NCI-H2227 treated with DMSO at 0.1 percent for 48 hours (cell line): ENCODE measurements at places on chromosomes 16 and 17.

GRCh38 chr17:2040942-2041560, 771 bp upstream of the OVCA2 start:
- DNase-seq: no peak

GRCh38 chr17:43558805-43559160, 12.6 kb upstream of the ETV4 start:
- DNase-seq: no peak

DNA sequence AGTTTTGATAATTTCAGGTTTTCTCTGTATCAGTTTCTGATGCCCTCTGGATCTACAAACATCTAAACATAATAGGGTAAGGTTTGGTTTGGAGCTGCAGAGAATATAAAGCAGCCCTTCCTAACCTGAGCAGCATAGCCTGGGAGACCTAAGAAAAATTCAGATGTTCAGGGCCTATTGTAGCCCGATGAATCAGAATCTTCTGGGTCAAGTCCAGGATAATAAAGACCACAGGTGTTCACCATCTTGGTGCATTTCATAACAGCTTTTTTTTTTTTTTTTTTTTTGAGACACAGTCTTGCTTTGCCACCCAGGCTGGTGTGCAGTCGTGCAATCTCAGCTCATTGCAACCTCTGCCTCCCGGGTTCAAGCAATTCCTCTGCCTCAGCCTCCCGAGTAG, 19.7 kb upstream of the ARHGAP17 start:
- no peak for DNase-seq

- DNase-seq: no peak
Observed at GRCh38 chr17:39641883-39642282, 4.9 kb downstream of the STARD3 start.

DNA sequence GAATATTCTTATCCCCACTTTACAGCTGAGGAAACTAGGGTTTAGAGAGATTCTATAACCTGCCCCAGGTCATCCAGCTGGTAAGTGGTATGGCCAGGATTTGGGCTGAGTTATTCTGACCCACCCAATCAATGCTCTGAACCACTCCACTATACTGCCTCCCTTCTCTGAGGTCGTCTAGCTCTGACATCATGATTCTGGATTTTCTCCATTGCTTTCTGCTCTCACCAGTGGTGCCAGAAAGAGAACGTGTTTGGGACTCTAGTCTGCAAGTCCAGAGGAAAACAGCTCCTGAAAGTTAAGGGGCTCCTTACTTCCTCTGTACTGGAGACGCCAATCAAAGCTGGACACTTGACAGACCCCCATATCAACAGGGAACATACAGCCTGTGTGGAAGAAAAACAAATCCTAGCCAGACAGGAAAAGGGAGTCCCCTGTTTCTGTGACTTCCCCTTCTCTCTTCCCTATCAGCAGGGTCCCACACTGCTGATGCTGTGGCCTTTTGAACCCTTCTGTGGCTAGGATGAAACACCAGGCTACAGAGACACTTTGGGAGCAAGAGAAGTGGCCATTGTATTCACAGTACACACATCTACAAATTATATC, 6.0 kb upstream of the EZH1 start:
- DNase-seq: no peak

- DNase-seq: no peak
Observed at GRCh38 chr16:20289571-20289970, 37.7 kb downstream of the GP2 start.

DNA sequence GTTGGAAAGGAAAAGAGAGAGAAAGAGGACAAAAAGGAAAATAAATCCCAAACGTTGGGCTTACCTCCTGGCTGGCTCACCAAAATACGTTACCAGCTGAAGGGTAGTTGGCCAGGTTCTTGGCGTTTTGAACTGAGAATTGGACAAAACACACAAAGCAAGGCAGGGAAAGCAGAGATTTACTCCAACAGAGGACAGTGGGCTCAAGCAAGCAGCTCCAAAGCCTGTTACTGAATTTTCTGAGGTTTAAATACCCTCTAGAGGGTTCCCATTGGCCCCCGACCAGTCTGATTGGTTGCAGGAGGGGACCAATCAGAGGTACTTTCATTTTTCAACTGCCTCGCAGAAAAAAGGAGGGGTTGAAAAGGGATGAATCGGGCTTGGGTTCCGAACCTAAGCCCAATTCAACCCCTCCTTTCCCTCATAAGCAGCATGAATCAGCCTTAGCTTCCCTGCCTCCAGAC, 55.6 kb upstream of the ALOX12 start:
- no peak for DNase-seq

DNA sequence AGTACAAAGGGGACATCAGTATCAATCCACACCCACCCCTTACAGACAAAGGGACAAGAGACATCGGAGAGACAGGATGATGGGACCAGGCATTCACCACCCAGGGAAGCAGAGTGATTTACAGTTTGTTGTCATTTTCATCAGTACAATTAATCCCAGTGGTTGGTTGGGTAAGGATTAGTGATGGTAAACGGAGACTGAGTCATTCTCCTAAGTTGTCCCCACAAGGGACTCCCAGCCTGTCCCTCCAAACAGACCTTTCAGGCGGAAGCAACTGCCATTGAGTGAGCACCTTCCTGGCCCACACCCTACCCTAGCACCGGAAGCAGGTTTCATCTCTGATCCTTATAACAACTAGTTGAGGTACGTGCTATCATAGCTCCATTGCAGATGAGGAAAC, 11.2 kb downstream of the PPL start:
- DNase-seq: no peak

DNA sequence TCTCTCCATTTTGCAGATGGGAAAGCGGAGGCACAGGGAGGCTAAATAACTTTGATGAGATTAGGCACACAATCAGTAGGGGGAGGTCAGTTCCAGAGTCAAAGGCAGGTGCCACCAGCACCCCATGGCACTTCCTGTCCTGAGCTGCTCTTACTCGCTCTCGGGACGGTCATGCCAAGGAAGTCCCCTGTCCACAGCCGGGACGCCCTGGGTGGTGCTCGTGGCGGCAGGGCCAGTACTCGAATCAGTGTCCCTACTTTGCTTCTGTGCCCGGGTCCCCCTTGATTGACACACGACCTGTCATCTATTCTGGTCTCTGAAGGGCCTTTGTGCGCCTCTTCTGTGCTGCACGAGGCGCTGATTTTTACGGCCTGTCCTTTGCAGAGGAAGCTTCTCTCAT, 31.3 kb downstream of the IRF8 start:
- DNase-seq: no peak

GRCh38 chr16:62035115-62036092, 834 bp downstream of the CDH8 start:
- DNase-seq: peak; percentile 54

GRCh38 chr16:4364196-4365013, 7.2 kb upstream of the VASN start:
- DNase-seq: no peak

DNA sequence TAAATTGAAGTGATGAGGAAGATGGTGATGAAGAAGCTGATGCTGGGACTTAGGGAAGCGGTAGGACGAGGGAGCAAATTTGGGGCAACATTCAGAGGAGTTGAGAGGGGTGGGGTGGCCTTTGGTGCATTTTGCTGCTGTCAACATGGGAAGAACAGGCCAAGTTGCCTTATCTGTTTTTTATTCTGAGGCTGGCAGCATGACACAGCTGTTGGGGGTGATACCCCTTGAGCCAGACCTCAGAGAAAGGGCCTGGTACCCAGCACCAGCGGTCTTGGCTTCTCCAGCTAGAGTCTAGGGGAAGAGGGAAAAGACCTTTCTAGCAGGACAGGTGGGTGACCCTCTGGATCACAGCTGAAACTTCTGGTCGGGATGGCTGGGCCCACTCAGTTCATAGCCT, 4.6 kb downstream of the IGFBP4 start:
- DNase-seq: no peak

DNA sequence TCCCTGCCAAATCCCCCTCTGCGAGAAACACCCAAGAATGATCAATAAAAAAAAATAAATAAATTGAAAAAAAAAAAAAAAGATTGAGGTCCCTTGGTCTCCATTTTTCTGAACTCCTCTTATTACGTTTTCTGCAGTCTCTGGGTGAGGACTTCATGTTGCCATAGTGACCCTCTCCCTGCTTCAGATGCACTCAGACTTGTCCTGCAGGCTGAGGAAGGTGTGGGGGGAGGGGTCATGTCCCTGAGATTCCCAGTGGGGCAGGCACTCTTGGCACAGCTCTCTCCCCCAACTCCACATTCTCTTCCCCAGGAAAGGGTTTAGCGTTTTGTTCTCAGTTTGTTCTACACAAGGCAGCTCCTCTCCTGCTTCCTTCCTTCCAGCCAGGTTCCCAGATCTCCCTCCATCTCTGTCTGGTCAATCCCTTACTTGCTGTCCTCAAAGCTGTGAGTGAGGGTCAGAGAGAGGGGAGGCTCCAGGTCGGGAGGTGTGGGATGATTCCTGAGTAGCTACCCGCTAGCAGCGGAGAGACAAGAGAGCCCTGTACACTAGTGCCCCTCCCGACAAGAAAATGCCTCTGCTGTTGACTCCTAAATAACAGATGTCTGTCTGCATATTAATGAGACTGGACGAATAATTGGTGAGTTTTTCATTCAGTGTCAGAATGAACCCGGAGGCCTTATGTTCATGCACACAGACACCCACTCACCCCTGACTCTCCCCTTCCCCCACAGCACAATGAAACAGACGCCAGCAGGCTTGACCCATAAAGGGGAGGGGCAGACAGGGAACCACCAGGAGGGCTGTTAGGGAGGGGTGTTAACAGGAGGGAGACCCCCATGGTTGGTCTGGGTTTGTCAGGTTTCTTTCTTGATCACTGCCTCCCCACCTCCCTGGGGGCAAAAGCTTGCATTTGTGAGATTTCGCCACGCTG, 9.2 kb downstream of the RND2 start:
- peak; percentile 34 for DNase-seq

DNA sequence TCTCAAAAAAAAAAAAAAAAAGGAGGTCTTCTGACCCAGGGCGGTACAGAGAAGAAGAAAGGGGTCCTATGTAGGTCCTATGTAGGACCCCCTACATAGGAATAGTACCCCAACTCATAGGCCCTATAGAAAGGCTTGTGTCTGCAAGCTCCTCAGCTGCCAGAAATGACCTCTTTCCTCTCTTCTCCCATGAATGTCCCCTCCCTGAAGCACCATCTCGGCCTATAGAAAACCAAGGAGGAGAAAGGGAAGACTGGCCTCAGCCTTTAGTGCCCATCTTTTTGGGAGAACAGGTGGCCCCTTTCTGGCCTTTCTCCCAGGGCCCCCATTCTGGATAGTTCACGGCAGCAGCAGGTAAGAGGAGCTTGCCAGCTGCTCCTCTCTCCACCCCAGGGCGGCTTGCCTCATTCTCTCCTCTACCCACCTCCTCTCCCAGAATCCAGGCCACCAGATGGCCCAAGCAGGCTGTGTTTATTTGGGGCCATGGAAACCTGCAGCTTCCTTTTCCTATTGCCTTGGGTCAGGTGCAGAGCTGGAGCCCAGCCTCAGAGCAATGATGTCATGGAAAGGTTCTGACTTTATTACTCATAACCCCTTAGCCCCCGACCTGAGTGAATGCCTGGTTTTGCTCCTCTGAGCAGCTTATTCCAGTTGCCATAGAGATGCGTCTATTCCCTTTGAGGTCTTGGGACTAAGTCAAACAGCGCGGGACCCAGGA, 1.6 kb upstream of the MRPL58 start:
- DNase-seq: no peak

DNA sequence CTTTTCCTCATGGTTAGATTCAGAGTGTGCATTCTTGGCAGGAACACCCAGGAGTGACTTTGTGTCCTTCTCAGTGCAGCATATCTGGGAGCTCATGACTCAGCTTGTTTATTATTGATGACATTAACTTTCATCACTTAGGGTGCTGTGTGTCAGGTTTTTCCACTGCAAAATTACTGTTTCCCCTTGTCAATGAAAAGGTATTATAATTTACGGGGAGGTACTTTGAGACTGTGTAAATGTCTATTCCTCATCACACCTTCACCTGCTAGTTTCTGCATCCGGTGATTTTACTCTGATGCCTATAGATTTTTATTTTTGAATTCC, 50.5 kb downstream of the WWP2 start:
- DNase-seq: no peak

- no peak for DNase-seq
Observed at GRCh38 chr16:64950731-64951130, 171.1 kb downstream of the CDH11 start.

- DNase-seq: no peak
Observed at GRCh38 chr16:81531419-81531821, 86.8 kb downstream of the CMIP start.

- no peak for DNase-seq
Observed at GRCh38 chr17:65323049-65323448, 185.9 kb downstream of the RGS9 start.

DNA sequence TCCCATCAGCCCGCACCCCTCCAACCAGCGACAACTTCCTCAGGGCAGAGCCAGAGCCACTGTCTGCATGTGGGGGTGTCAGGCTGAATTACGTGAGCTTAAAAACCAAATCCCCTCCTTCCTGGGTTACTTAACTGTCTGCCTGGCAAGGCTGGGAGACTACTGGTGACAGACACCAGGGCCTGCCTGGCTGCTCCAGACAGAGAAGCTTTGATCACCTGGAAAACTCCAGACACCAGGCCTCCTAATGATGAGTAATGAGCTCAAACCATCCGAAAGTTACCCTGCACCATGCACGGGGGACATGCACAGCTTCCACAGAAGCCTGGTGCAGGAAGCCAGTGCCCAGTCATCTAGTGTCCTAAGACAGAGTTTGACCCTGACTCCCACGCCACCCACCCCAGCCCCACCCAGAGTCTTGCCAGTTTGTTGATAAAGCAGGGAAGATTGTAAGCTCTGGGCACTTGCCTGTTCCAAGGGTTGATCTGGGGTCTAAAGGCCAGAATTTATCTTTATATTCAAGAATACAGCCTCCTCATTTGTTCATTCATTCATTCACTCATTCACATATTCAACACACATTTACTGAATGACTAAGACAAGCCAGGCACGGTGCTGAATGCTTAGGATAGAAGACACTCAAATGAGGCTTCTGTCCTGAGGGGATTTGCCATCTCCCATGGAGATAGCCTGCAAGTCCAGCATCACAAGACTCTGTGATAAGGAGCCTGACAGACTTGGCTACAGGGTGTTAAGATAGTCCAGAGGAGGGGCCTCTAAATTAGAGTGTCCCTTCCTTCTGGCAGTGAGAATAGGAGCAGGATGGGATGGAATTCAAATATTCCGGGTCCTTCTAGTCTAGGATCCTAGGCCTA, 7.2 kb upstream of the CCDC182 start:
- no peak for DNase-seq

- no peak for DNase-seq
Observed at GRCh38 chr16:48105976-48106375, 49.8 kb downstream of the ABCC12 start.

- DNase-seq: no peak
Observed at GRCh38 chr17:62164747-62165722, 100.0 kb upstream of the MED13 start.

- no peak for DNase-seq
Observed at GRCh38 chr17:69702078-69702477, 287.6 kb downstream of the MAP2K6 start.
